ENCODE measurements at places on chromosomes 12 and 14. TPM values are rescaled to one million over a fixed set of nuclear protein-coding genes. Genes with fewer than 3 reads are reported as not detected.

DNA sequence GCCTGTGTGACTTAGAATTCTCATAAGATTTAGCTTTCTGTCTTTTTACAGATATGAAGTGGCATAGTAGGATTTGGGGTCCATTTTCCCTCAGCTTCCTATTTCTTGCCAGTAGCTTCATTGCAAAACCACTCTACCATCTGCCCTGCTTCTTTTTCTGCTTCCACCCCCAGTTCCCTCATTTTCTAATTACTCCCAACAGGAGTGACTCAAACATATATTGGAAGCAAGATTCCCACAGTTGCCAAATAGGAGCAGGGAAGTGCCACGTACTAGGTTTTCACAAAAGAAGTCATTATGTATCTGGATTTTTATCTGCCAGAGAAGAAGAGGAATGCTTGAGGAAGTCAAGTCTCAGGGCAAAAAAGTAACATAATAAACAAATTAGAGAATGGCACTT lies 64.1 kb downstream of the ANO4 start:
- DNase-seq, result no peak
- H3K27me3 ChIP-seq, result no peaks in the 10 kb centered on the region
- H3K4me1 ChIP-seq, result no peaks in the 10 kb centered on the region
- H3K27ac ChIP-seq, result no peak overlapping the region
- H3K36me3 ChIP-seq, result no peaks in the 10 kb centered on the region

DNA sequence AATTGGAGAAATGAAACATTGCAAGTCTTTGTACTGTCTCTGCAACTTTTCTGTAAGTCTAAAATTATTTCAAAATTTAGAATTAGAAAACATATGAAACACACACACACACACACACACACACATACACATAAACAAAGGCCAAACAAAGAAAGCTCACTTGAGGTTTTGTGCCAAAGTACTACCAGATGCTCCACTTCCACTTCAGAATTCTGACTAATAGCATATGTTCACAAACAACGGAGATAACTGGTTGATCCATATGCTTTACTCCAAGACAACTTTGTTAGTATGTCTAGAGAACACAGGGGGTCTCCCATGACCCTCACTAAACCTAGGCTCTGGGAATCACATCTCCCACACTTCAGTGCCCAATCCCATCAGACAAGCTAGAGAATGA lies 133.8 kb upstream of the CLEC14A start:
- H3K27ac ChIP-seq, result no peak overlapping the region
- no peaks in the 10 kb centered on the region for H3K27me3 ChIP-seq
- DNase-seq, result no peak

GRCh38 chr14:51298895-51299294 lies 58.8 kb downstream of the TMX1 start:
- H3K27ac ChIP-seq, result no peak overlapping the region
- H3K36me3 ChIP-seq, result no peaks in the 10 kb centered on the region
- peaks cover 9% of the 10 kb centered on the region for H3K4me1 ChIP-seq
- H3K27me3 ChIP-seq, result no peaks in the 10 kb centered on the region

DNA sequence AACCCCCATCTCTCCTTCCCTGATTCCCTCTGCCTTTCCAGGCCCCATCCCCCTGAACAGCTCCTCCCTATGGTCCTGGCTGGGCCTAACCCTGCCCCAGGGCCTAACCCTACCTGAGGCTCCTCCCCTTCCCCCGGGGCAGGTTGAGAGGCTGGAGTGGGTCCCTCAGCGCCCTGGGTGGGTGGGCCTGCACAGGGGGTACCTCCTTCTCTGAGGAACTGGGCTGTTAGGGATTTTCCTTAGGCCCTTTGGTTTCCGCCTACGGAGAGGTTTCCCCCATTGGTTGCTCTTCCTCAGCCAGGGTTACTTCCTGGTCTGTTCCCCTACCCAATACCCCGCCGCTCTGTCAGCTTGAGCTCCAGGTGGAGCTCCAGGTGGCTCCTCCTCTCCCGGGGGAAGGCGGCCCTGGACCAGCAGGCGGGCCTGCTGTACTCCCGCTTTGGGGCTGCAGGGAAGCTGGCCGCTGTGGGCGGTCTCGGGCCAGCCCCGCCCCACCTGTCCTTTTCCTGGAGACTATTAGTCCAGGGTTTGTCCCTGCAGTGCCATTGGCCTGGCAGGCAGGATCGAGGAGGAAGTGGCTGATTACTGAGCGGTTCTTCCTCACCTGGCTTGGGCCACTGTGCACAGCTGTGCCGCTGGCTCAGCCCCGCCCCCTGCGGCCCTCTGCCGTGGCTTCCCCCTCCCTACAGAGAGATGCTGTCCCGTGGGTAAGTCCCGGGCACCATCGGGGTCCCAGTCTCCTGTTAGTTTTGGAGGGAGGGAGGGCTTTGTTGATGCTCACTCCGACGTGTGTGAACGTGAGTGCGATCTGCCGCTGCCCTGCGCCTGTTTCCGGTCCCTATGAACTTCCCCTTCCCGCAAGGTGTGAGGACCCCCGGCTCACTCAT lies 2.5 kb downstream of the C12orf57 start:
- peak overlapping the region; percentile 17 for H3K27ac ChIP-seq
- DNase-seq, result no peak
- H3K4me1 ChIP-seq, result peaks cover 9% of the 10 kb centered on the region
- H3K4me3 ChIP-seq, result peak overlapping the region; percentile 17
- H3K27me3 ChIP-seq, result no peaks in the 10 kb centered on the region

GRCh38 chr12:67431411-67432020 lies 162.4 kb downstream of the CAND1 start:
- no peak for DNase-seq
- no peak overlapping the region for H3K4me3 ChIP-seq
- H3K36me3 ChIP-seq, result no peaks in the 10 kb centered on the region
- H3K4me1 ChIP-seq, result peaks cover 4% of the 10 kb centered on the region

DNA sequence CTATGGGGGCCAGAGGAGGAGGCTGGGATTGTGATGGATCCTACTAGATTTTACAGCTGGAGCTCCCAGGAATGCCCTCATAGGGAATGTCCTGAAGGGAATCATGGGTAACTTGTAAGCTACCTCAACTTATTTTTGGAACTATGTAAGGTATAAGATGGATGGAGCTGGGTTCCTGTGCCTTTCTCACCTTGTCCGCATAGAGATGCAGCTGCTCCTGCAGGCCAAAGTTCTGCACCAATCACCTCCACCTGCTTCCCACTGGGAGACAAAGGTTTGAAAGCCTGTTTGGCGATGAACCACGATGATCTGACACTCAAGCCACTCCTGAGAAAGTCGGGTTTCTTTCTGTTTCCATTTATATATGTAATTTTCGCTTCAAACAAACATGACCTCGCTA lies 648 bp upstream of the AKAP5 start:
- H3K4me3 ChIP-seq, result peak overlapping the region; percentile 94
- H3K36me3 ChIP-seq, result no peaks in the 10 kb centered on the region
- no peaks in the 10 kb centered on the region for H3K27me3 ChIP-seq
- H3K4me1 ChIP-seq, result peaks cover 4% of the 10 kb centered on the region

GRCh38 chr14:55582746-55583145 lies 2.7 kb downstream of the KTN1 start:
- H3K4me3 ChIP-seq, result peak overlapping the region; percentile 78
- H3K27me3 ChIP-seq, result no peaks in the 10 kb centered on the region
- no peak for DNase-seq

DNA sequence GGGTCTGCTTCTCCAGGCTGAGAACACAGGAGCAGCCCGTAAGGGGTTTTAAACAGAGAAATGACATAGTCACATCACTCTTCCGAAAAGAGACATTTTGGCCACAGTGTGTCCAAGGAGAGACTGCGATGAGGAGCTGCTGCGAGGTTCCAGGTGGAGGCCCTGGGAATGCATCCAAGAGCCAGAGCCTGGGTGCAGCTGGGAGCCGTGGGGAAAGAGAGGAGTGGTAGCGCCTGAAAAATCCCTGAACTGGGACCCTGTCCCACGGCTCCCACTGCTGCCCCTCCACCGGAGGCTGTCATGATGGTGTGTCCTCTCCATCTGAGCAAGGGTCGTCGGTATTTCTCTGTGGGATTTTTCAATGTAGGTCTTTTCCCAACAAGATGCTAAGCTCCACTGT lies 146.9 kb downstream of the BCL11B start:
- no peak for DNase-seq
- peaks cover 5% of the 10 kb centered on the region for H3K27me3 ChIP-seq
- no peaks in the 10 kb centered on the region for H3K36me3 ChIP-seq
- H3K4me1 ChIP-seq, result no peaks in the 10 kb centered on the region
- no peak overlapping the region for H3K27ac ChIP-seq

- H3K27ac ChIP-seq, result no peak overlapping the region
- no peaks in the 10 kb centered on the region for H3K27me3 ChIP-seq
- DNase-seq, result no peak
- H3K36me3 ChIP-seq, result no peaks in the 10 kb centered on the region
Measured at GRCh38 chr14:80202888-80203562, 8.3 kb downstream of the DIO2 start.

DNA sequence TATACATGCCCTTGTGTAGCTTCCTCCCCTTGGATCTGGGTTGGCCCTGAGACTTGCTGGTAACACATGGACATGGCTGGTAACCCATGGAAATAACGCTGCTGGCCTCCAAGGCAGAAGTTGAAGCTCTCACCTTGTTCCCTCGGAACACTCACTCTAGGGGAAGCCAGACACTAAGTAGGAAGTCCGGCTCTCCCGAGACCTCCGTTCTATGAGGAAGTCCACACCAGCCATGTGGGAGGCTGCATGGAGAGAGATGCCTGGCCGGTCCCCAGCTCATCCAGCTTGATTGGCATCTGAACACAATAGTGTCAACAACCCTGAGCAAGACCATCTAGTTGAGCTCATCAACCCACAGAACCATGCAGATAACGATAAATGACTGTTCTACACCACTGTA lies 39.7 kb upstream of the VRK1 start:
- H3K27ac ChIP-seq, result no peak overlapping the region
- no peak overlapping the region for H3K4me3 ChIP-seq
- DNase-seq, result no peak
- H3K27me3 ChIP-seq, result peaks cover 12% of the 10 kb centered on the region
- H3K36me3 ChIP-seq, result no peaks in the 10 kb centered on the region
- no peaks in the 10 kb centered on the region for H3K4me1 ChIP-seq

DNA sequence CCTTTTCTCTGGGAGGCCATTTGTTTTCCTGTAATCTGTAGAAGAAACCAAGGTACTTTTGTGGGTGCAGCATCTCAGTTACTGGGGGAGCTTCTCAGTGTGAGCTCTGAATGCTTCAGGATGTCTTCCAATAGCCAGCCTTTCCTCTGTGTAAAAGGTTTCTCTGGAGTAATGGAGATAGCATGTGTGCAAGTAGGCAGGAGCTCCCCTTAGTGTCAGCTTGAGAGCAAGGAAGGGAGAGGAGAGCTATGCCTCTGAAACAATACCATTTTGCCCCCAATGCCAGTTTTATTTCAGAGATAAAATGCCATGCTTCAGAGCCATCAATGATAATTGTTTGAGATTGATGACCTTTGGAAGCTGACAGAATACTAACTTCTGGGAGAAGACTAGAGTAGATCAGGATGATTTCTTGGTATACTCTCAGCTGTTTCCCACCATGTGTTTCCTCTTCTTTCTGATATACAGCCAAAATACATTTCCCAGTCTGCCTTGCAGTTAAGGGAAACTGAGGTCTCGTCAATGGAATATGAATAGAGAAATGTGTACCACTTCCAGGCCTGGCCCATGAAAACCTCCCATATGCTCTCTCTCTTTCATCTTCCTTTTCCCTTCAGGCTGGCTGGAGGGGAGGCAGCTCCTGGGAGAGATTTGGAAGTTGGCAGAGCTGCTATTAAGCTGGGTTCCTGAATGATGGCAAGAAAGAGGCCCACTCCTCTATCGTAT lies 125.7 kb downstream of the CRADD start:
- H3K36me3 ChIP-seq, result no peaks in the 10 kb centered on the region
- H3K27ac ChIP-seq, result peak overlapping the region; percentile 89
- H3K4me1 ChIP-seq, result peaks cover 34% of the 10 kb centered on the region
- H3K27me3 ChIP-seq, result no peaks in the 10 kb centered on the region
- DNase-seq, result no peak

DNA sequence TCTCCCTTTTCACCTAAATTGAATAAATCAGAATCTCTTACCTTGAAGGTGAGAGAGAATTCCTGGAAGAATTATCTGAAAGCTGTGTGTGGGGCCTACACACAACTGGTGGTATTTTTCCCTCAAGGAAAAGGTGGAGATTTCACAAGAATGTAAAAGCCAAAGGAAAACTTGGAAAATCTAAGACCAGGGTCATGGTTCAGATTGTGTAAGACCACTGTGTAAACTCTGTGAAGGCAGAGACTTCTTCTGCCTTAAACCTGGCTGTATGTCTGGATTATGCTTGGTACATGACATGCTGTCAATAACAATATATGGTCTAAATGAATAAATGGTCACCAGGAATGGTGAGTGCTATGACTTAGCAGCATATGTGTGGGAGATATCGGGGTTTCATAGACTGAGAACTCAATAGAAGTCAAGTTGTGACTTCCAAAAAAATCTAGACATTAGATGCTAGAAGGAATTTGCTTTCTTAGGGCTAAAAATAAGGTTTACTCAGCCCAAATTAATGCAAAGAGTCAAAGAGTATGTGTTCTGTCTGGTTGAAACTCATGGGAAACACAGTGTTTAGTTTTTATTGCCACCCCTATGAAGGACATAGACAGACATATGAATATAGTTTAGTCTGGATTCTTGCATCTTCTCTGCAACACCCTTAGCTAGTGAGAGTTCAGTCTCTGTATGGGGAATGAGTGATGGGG lies 163.7 kb downstream of the SNAPC1 start:
- H3K36me3 ChIP-seq, result no peaks in the 10 kb centered on the region
- no peak overlapping the region for H3K27ac ChIP-seq
- no peaks in the 10 kb centered on the region for H3K27me3 ChIP-seq
- no peak overlapping the region for H3K4me3 ChIP-seq
- no peaks in the 10 kb centered on the region for H3K4me1 ChIP-seq
- no peak for DNase-seq

LIN52 gene
- 6.5 TPM for total RNA-seq

LAG3 gene
- total RNA-seq, result not detected

CAPS2 gene
- 13.9 TPM for total RNA-seq

APAF1 gene
- total RNA-seq, result 3.9 TPM

PIWIL1 gene
- total RNA-seq, result not detected
